ENCODE measurements at places on chromosomes 4 and X.

- no peak for DNase-seq
Measured at GRCh38 chrX:103373581-103373980, 2.8 kb upstream of the BEX3 start.

DNA sequence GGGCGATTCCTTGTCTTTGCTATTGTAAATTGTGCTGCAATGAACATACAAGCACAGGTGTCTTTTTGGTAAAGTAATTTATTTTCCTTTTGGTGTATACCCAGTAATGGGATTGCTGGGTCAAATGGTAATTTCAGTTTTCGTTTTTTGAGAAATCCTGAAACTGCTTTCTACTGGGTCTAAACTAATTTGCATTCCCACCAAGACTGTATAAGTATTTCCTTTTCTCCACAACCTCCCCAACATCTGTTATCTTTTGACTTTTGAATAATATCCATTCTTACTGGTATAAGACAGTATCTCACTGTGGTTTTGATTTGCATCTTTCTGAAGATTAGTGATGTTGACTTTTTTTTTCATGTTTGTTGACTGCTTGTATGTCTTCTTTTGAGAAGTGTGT, 2506.0 kb downstream of the PCDH7 start:
- no peak for DNase-seq

DNA sequence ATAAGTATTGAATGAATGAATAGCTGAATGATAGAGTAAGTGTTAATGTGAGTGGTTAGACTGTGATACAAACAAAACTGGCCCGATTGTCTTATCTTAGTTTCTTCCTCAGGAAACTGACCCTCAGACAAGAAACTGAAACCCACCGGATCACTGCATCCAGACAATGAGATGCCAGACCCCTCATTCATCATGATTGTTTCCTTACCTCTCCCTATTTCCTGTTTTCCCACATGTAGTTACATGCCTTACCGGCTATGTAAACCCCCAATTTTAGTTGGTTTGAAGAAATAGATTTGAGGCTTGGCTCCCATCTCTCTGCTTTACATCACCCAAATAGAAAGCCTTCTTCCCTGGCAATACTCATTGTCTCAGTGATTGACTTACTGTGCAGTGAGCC, 218.9 kb upstream of the PPP1R2C start:
- DNase-seq = no peak

- DNase-seq = no peak
Measured at GRCh38 chr4:1802720-1803522, 9.8 kb downstream of the FGFR3 start.

DNA sequence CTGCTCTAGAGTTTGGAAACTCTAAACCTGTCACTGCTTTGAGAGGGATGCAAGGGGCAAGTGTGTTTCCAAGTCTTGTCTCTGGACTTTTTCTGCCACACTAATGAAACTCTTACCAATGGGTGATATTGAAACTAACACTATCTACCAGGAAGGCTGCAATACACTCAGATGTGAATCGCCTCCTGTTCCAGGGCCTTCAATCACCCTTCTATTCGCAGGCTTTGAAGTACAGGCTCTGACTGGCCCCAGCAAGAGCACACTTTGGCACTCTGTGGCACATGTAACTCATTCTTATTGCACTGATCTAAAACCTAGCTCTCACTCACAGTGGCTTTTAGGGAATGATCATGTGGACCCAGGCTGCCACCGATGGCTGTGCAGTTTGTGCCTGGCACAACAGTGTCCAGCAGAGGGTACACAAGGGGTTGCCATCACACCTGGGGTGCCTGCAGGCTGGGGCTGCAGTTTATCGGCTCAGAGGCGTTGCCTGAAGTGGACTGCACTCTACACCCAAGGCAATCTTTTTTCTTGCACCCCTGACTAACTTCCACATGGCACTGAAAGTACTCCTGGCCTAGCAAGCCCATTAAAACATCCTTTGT, 210.8 kb downstream of the MGST2 start:
- DNase-seq = no peak

DNA sequence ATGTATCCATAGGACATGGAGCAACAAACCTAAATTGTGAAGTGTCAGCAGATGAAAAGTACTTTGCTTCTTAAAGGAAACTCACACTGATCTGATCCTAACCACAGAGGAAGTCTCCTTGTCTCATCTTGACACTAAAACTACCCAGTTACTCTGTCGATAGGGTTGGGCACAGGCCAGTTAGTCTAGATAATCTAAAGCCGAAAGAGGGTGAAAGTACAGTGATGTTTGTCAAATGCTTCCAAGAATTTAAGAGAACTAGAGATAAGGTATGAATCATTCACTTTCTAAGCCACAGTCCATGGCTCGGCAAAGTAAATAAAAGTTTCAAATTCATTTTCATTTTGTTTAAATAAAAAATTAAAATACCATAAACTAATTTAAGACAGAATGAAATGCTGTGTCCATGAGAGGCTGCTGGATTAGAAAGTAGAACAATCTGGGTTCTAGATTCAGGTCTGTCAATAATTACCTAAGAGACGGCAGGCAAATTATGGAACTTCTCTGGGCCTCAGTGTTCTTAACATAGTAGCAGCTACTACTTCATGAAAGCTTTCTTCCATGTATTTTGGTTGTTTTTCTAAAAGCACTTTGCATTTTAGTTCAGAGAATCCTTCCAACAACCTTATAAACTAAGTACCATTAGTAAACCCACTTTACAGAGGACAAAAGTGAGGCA, 176.7 kb downstream of the LDB2 start:
- no peak for DNase-seq

DNA sequence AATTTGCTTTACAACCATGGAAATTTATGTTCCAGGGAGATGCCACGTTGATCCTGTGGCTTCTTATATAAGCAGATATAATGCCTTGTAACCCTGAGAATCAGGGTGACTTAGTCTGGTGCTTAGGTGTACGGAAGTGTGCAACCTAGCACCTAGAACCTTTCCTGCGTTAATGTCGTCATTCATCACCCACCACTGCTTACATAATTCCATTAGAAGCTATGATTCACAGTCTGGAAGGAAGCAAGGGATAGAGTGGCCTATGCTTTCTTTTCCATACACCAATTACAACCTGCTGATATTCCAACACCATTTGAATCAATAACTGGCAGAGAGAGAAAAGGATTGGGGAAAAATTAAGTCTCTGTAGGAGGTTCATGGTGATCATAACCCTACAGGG, 17.3 kb upstream of the CXCL8 start:
- no peak for DNase-seq

Measured in forelimb muscle (tissue), 1 donor.